ENCODE measurements at places on chromosomes 12 and 14.
A peak's percentile ranks its signal among the peaks of the same experiment; 100 is the strongest.

DNA sequence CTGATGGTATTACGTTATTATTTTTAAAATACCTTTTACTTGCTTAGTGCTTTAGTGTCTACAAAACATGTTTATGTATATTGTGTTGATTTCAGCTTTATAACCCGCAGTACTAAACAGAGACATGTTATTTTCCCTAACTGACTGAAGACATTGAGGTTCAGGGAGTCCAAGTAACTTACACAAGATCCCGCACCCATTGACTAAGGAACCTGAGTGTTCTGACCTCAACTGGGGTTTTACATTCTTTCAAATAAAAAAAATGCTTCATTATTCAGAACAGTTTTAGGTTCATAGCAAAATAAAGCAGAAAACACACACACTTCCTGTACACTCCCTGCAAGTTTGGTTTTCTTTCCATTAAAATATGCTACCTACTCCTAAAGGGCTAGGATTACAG, 60.4 kb upstream of the METAP2 start:
- DNase-seq = no peak

- no peak for DNase-seq
These were observed 43.9 kb upstream of the LYZ start for GRCh38 chr12:69304284-69304683.

DNA sequence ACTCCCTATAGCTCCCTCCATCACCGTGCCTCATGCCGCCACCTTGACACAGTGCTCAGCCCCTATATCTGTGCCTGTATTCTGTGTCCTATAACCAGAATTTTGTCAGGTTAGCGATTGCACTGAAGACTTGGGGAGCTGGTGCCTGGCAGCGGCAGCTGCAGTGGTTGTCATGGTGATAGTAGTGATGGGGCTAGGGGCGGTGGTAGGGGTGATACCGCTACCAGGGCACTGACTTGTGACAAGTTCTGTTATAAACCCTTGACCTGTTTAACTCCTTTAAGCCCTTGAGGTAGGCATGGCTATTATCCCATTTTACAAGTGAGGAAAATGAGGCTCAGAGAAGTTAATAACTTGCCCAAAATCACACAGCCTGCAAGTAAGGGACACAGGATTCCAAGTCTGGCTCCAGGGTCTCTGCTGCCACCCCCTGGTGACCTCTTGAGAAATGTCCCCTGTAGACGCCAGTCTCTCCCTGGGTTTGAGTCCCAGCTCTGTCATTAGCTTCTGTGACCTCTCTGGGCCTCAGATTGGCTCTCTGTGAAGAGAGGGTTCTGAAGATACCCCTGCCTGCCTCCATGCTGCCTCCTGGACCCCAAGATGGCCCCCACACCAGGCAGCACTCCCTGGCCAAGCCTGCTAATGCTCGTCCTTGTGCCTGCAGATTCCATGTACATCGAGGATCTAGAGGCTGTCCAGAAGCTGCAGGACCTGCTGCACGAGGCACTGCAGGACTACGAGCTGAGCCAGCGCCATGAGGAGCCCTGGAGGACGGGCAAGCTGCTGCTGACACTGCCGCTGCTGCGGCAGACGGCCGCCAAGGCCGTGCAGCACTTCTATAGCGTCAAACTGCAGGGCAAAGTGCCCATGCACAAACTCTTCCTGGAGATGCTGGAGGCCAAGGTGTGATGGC, 121.9 kb downstream of the ESRRB start:
- no peak for DNase-seq

DNA sequence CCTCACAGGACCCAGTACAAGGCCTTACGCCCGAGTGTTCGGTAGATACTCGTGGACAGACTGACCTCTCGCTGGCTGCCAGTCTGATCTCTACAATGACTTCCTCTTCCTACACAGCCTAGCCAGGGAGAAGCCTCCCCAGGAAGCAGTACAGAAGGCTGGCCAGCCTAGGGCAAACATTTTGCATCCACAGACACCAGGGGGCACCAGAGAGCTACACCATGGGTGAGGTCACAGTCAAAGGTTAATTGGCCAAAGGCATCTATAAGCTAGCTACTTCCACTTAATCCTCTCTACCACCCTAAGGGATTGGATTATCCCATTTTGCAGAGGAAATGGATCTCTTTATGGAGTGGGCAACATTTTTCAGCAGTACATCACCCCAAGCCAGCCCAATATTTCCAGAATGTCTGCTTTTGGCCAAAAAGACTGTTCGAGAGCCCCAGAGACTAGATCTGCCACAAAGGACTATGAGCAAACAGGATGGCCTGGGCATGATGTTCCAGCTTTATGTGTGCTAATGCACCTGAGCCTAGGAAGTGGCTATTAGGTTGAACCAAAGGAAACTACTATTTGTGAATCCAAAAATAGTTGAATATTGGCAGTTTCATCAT, 14.6 kb upstream of the PNMA1 start:
- peak; percentile 87 for DNase-seq

- DNase-seq = no peak
These were observed 455.1 kb downstream of the RAD51B start for GRCh38 chr14:68274725-68275124.
